ENCODE measurements at places on chromosomes 7 and 10. TPM values are rescaled to one million over a fixed set of nuclear protein-coding genes. Genes with fewer than 3 reads are reported as not detected.

The SPAG6 gene
- not detected for polyA plus RNA-seq

The RPEL1 gene
- 0.20 TPM for polyA plus RNA-seq

The LAMTOR4 gene
- 122 TPM for polyA plus RNA-seq

The FFAR4 gene
- not detected for polyA plus RNA-seq

The USP6NL gene
- 12.0 TPM for polyA plus RNA-seq

The JCAD gene
- 41.2 TPM for polyA plus RNA-seq

The HMX2 gene
- not detected for polyA plus RNA-seq

The CALHM1 gene
- not detected for polyA plus RNA-seq

The TAS2R5 gene
- polyA plus RNA-seq = 0.81 TPM

The AUTS2 gene
- polyA plus RNA-seq = 1.5 TPM

The PDE6C gene
- not detected for polyA plus RNA-seq

The ELMO1 gene
- not detected for polyA plus RNA-seq

The GPR37 gene
- 11.2 TPM for polyA plus RNA-seq

The GTF2IRD1 gene
- 27.3 TPM for polyA plus RNA-seq

The STAG3 gene
- polyA plus RNA-seq = 0.15 TPM

The VSTM4 gene
- polyA plus RNA-seq = 3.9 TPM

The HOXA5 gene
- 48.3 TPM for polyA plus RNA-seq

The PLCE1 gene
- 2.0 TPM for polyA plus RNA-seq

The NUPR2 gene
- polyA plus RNA-seq = not detected

The NAT16 gene
- polyA plus RNA-seq = 0.02 TPM

The PPP1R3C gene
- 51.1 TPM for polyA plus RNA-seq

The CALN1 gene
- not detected for polyA plus RNA-seq

The ZNF117 gene
- 12.9 TPM for polyA plus RNA-seq

The COMTD1 gene
- 2.3 TPM for polyA plus RNA-seq

The DUS4L gene
- polyA plus RNA-seq = 6.0 TPM

The PNLIPRP2 gene
- not detected for polyA plus RNA-seq

The DKK1 gene
- polyA plus RNA-seq = 21.9 TPM

The MEIG1 gene
- 0.21 TPM for polyA plus RNA-seq

The TAS2R4 gene
- 0.26 TPM for polyA plus RNA-seq

The RAPGEF5 gene
- polyA plus RNA-seq = 0.16 TPM

The CTTNBP2 gene
- polyA plus RNA-seq = 10.7 TPM

The PTF1A gene
- polyA plus RNA-seq = not detected

Data from AG04450 (cell line).